ENCODE measurements at places on chromosomes 2 and 18. TPM values are rescaled to one million over a fixed set of nuclear protein-coding genes. Genes with fewer than 3 reads are reported as not detected.

DNA sequence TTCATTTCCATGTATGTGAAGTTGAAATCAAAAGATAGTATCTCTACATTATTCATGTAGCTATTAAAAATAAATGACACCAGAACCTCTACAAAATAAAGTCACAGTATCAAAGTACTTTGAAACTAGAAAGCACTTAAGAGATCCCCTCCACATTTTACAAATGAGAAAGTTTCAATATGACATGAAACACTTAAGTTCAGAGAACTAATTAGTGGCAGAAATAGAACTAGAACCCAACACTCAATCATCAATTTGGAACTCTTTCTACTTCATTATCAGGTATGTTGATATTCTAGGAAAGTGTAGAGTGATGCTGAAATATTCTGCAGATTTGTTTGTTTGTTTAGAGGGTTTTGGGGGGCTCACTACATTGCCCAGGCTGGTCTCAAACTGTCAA, 145.6 kb downstream of the MEMO1 start:
- no peak overlapping the region for H3K4me3 ChIP-seq
- no peaks in the 10 kb centered on the region for H3K4me1 ChIP-seq
- DNase-seq: no peak
- no peak overlapping the region for H3K27ac ChIP-seq
- H3K36me3 ChIP-seq: no peaks in the 10 kb centered on the region

SCYGR4 gene
- not detected for total RNA-seq

SGPP2 gene
- total RNA-seq: 0.09 TPM

DNA sequence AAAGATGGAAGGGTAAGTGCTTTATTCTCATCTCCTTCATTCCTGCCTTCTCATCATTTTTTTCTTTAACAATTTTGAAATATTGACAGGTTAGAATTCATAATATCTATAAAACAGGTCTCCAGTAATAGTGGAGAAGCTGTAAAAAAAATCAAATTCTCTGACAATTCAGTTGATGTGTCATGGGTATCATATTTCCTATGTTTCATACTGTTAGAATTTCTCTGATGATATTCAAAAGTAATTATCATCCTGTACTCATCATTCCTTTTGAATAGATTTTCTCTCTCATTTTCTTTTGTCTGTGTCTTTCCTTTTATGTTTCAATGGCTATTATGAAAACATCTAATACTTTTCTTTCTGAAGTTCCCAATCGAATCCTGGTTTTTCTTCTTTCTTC, 97.7 kb downstream of the CPS1 start:
- no peak overlapping the region for H3K27ac ChIP-seq
- no peaks in the 10 kb centered on the region for H3K36me3 ChIP-seq
- H3K27me3 ChIP-seq: no peaks in the 10 kb centered on the region
- no peak overlapping the region for H3K4me3 ChIP-seq
- H3K4me1 ChIP-seq: no peaks in the 10 kb centered on the region
- DNase-seq: no peak

ERBB4 gene
- total RNA-seq: 37.5 TPM

DSG4 gene
- not detected for total RNA-seq

MROH2A gene
- 0.92 TPM for total RNA-seq

- no peak for DNase-seq
- no peak overlapping the region for H3K4me3 ChIP-seq
- H3K36me3 ChIP-seq: no peaks in the 10 kb centered on the region
- H3K27me3 ChIP-seq: peaks cover 9% of the 10 kb centered on the region
Measured at GRCh38 chr2:134218414-134218813, 35.5 kb upstream of the MGAT5 start.

DNA sequence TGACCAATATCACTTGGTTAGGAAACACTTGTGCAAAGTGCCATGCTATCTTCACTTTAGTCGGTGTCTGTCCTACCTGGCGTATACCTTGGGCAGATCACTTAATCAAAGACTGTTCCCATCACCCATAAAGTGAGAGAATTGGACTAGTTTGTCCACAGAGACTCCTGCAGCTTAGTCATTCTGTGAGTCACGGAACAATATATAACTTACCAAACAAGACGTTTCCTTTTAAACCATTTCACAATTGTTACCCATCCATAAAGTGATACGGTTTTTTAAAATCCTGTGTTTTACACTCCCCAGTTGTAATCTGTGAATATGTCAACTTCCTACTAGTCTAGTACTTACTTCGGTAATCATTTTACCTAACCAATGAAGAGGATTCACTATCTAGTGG, 499.3 kb upstream of the SMIM21 start:
- H3K27ac ChIP-seq: no peak overlapping the region
- no peaks in the 10 kb centered on the region for H3K36me3 ChIP-seq
- DNase-seq: no peak
- no peaks in the 10 kb centered on the region for H3K27me3 ChIP-seq
- no peak overlapping the region for H3K4me3 ChIP-seq
- no peaks in the 10 kb centered on the region for H3K4me1 ChIP-seq
